ENCODE measurements at places on chromosomes 6 and 20.

- no peak for DNase-seq
These were observed 1.5 kb upstream of the SLA2 start for GRCh38 chr20:36647196-36648121.

DNA sequence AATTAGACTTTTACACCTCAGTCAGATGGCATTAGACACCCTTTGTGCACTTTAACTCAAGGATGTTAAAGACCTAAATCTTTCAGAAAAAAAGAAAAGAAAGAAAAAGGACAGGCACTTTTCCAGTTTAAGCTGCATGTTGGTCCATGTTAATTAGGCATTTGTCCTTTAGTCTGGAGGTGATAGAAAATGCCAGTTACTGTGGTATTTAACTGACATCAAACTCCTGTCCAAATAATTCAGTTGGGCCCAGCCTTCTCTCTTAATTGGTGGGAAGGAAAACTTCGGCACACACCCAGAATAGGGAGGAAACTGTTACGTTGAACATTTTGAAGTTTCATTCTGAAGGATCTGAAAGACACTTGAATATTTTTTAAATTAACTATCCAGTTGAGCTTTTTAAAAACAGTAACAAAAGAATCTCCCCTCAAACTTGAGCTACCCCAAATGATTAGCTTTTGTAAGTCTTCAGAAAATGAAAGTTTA, 30.3 kb downstream of the RREB1 start:
- no peak for DNase-seq

GRCh38 chr20:9331707-9332435, 182.5 kb upstream of the LAMP5 start:
- DNase-seq = no peak

GRCh38 chr6:110951008-110951407, 7.5 kb upstream of the GTF3C6 start:
- no peak for DNase-seq

DNA sequence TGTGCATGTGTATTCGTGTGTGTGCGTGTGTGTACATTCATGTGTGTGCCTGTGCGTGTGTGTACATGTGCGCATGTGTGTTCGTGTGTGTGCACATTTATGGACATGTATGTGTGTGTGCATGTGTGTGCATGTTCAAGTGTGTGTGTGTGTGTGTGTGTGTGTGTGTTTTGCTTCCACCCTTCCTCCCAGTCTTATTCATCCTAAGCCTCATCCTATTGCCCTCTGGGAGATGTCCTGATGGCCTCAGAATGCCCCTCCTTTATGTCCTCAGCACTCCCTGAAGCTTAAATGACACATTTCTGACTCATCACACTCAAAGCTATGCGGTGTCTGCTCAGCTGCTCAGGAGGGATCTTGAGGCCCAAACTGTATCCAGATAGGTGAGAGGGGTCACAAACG, 76.6 kb upstream of the CCDC167 start:
- DNase-seq = peak; percentile 29

GRCh38 chr6:89562093-89562973, 76.2 kb downstream of the LYRM2 start:
- DNase-seq = no peak

GRCh38 chr6:117077300-117077699, 188.1 kb upstream of the VGLL2 start:
- DNase-seq = no peak

- DNase-seq = no peak
These were observed 83.8 kb upstream of the FOXQ1 start for GRCh38 chr6:1227935-1228753.

DNA sequence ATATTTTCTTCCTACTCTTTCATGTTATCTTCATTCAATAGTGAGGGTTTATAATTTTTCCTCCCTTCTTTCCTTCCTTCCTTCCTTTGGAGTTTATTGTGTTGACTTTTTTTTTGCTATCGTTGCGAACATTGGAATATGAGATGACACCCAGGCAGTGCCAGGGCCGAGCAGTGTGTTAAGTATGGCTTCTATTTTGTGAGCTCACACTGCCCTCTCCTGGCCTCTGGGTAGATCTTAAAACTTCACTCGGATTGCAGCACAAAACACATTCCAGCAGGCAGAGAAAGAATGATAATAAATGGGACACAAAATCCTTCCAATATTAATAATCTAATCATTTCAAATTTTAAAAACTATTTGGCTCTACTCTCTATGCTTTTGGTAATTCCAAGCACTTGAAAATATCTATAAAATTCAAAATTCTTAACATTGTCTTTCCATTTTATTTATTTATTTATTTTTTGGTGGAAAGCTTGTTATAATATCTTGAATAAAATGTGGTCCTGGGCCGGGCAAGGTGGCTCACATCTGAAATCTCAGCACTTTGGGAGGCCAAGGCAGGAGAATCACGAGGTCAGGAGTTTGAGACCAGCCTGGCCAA, 147.4 kb upstream of the OLIG3 start:
- DNase-seq = peak; percentile 44

- DNase-seq = no peak
These were observed 29.0 kb downstream of the PSMB1 start for GRCh38 chr6:170524172-170524502.

GRCh38 chr6:111469543-111469942, 13.5 kb downstream of the REV3L start:
- DNase-seq = no peak

- DNase-seq = no peak
These were observed 2.1 kb downstream of the B3GAT2 start for GRCh38 chr6:70954750-70955149.

DNA sequence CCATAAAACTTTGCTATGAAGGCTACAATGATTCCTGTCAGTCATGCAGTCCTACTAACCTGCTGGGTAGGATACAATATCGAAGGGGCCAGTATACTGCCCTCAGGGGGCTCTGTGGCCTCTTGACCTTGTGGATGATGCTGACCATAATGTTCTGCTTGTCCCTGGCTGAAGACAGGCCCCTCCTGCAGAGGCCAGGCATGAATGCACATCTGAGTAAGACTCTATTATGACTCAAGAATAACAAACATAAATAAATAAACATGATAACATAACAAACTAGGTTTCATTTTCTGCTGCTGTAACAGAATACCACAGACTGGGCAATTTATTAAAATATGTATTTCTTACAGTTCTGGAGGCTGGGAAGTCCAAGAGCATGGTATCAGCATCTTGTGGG, 44.0 kb upstream of the POU5F1 start:
- DNase-seq = no peak

DNA sequence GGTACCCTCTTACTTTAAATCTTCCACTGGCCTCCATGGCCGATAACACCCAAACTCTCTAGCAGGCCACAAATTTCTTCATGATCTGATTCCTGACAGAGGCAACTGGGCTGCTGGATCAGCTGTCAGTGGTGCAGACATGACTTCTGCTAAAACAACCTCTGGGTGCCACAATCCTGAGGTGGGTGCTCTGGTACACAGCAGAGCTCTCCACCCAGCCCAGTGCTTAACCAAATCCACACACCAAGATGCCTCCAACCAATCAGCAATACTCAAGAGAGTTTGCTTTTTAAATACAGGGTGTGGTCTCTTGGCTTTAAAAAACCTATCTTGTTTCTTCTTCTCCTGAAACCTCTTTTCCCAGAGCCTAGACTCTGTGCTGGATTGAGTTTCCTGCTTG, 126.6 kb upstream of the SPACA1 start:
- DNase-seq = no peak

- no peak for DNase-seq
These were observed 568.6 kb downstream of the HAO1 start for GRCh38 chr20:7371518-7372163.

- DNase-seq = peak; percentile 85
These were observed 121.6 kb downstream of the ISM1 start for GRCh38 chr20:13342469-13343242.
